Right renal cortex interstitium (tissue), 3 donors: ENCODE measurements at places on chromosomes 1 and 21. TPM values are rescaled to one million over a fixed set of nuclear protein-coding genes. Genes with fewer than 3 reads are reported as not detected.

VHLL gene
- not detected for polyA plus RNA-seq

SYNC gene
- 0.97 TPM for polyA plus RNA-seq

MIXL1 gene
- 0.51 TPM for polyA plus RNA-seq

GPA33 gene
- 1.8 TPM for polyA plus RNA-seq

TACSTD2 gene
- polyA plus RNA-seq, result 25.1 TPM

BTBD19 gene
- polyA plus RNA-seq, result 7.4 TPM

SF3B4 gene
- polyA plus RNA-seq, result 82.3 TPM

SEMA6C gene
- polyA plus RNA-seq, result 22.3 TPM

NFYC gene
- 94.0 TPM for polyA plus RNA-seq

DIPK1A gene
- polyA plus RNA-seq, result 9.6 TPM

YIPF1 gene
- polyA plus RNA-seq, result 38.1 TPM

LYPLAL1 gene
- polyA plus RNA-seq, result 68.4 TPM

CLIC4 gene
- 190 TPM for polyA plus RNA-seq

CD1D gene
- 6.1 TPM for polyA plus RNA-seq

TRAF3IP3 gene
- 2.0 TPM for polyA plus RNA-seq

MTARC1 gene
- 20.8 TPM for polyA plus RNA-seq

SIPA1L2 gene
- 29.5 TPM for polyA plus RNA-seq

FCAMR gene
- polyA plus RNA-seq, result 9.8 TPM

ATF6 gene
- polyA plus RNA-seq, result 36.0 TPM

DNM3 gene
- polyA plus RNA-seq, result 5.4 TPM

ATAD3C gene
- 3.1 TPM for polyA plus RNA-seq

C1orf53 gene
- 3.7 TPM for polyA plus RNA-seq

ZNF697 gene
- 21.2 TPM for polyA plus RNA-seq

GPR52 gene
- polyA plus RNA-seq, result not detected

RAP1GAP gene
- 23.3 TPM for polyA plus RNA-seq

KLF17 gene
- polyA plus RNA-seq, result not detected

FAM163A gene
- polyA plus RNA-seq, result 0.85 TPM

LAD1 gene
- polyA plus RNA-seq, result 36.1 TPM

FMOD gene
- polyA plus RNA-seq, result 51.5 TPM

TIPRL gene
- 49.4 TPM for polyA plus RNA-seq

TUT4 gene
- polyA plus RNA-seq, result 77.5 TPM

KRTAP21-2 gene
- polyA plus RNA-seq, result not detected

ROR1 gene
- polyA plus RNA-seq, result 35.7 TPM

HPCAL4 gene
- polyA plus RNA-seq, result 1.5 TPM

TRPM2 gene
- 0.82 TPM for polyA plus RNA-seq

CFAP141 gene
- not detected for polyA plus RNA-seq

GJC2 gene
- 0.51 TPM for polyA plus RNA-seq

ADPRS gene
- 30.9 TPM for polyA plus RNA-seq

FCRL6 gene
- polyA plus RNA-seq, result 0.36 TPM

LHX4 gene
- 1.3 TPM for polyA plus RNA-seq

LINGO4 gene
- not detected for polyA plus RNA-seq

LCE3D gene
- not detected for polyA plus RNA-seq

TTC39A gene
- polyA plus RNA-seq, result 7.5 TPM

MEX3A gene
- polyA plus RNA-seq, result 44.5 TPM

LACTBL1 gene
- not detected for polyA plus RNA-seq
